ENCODE measurements at places on chromosomes 2 and 18.

GRCh38 chr2:18123211-18123570 lies 244.7 kb downstream of the KCNS3 start:
- DNase-seq, result no peak
- no peak overlapping the region for H3K27ac ChIP-seq
- H3K4me1 ChIP-seq, result no peaks in the 10 kb centered on the region

DNA sequence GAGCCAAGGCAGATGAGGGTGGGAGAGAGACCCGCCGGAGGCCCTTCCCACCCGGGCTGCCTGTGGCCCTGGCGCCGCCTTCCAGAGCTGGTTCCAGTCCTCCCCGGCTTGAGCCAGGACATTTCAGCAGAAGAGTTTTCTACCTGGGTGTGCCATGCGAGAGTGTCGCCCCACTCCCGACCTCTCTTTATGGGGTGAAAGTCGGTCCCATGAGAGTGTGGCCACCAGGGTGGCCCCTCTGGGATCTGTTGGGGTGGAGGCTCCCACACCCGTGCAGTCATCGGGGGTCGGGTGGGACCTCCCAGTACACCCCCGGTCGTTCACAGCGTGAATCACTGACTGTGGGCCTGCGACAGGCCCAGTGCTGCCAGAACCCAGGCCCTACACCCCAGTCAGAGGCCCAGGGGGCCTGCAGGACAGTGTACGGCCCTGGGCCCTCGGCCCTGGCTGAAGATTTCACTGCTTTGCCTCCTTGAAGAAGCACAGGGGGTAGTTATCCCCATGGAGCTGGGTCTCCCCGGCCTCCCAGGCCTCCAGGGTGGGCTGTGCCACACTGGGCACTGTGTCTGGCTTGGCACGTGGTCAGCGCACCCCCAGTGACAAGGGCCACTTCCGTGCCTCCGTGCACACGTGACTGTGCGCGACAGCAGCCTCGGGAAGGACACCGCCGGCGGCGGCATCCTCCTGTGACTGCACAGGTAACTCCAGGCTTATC lies 5.9 kb downstream of the NFATC1 start:
- H3K4me1 ChIP-seq, result peaks cover 66% of the 10 kb centered on the region
- no peaks in the 10 kb centered on the region for H3K27me3 ChIP-seq
- H3K36me3 ChIP-seq, result peaks cover 53% of the 10 kb centered on the region
- peak overlapping the region; percentile 94 for H3K27ac ChIP-seq
- H3K4me3 ChIP-seq, result peak overlapping the region; percentile 81

DNA sequence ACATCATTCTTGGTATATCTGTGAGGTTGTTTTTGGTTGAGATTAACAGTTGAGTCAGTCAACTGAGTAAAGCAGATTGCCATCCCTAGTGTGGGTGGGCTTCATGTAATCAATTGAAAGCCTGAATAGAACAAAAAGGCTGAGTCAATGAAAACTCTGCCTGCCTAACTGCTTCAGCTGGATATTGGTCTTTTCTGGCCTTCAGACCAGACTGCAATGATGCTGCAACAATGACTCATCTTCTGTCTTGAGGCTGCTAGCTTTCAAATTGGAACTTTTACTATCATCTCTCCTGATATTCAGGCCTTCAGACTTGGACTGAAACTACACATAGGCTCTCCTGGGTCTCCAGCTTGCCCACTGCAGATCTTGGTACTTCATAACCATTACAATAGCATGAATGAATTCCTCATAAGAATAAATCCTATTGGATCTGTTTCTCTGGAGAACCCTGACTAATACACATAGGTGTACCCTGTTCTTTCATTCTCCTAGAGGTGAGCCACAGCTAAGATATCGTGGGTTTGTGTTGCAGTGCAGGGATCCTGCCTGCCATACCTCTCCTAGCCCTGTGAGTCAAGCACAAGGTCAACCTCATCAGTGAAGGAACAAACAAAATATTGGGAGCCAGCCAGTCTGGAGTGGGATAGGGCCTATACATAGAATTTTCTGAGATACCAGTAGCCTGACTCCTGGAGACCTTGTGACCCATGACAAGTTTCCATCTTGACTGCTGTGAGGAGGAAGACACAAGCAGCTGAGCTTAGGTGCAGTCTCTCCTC lies 473.8 kb downstream of the DCC start:
- no peaks in the 10 kb centered on the region for H3K27me3 ChIP-seq
- H3K36me3 ChIP-seq, result no peaks in the 10 kb centered on the region
- no peaks in the 10 kb centered on the region for H3K4me1 ChIP-seq
- H3K27ac ChIP-seq, result no peak overlapping the region

GRCh38 chr2:230870544-230871360 lies 6.0 kb downstream of the ITM2C start:
- peaks cover 42% of the 10 kb centered on the region for H3K4me1 ChIP-seq
- H3K4me3 ChIP-seq, result no peak overlapping the region
- no peaks in the 10 kb centered on the region for H3K36me3 ChIP-seq
- no peak overlapping the region for H3K27ac ChIP-seq

DNA sequence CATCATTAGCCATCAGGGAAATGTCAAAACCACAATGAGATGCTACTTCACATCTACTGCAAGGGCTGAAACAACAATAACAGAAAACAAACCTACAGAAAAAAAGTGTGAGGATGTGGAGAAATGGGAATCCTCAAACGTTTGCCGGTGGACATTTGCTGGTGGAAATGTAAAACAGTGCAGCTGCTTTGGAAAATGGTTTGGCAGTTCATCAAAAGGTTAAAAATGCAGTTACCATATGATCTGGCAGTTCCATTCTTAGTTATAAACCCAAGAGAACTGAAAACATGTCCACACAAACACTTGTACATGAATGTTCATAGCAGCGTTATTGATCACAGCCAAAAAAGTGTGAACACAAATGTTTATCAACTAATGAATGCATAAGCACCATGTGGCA lies 44.2 kb downstream of the PROC start:
- peaks cover 8% of the 10 kb centered on the region for H3K36me3 ChIP-seq
- H3K4me3 ChIP-seq, result no peak overlapping the region
- no peaks in the 10 kb centered on the region for H3K27me3 ChIP-seq
- no peak for DNase-seq
- no peak overlapping the region for H3K27ac ChIP-seq

DNA sequence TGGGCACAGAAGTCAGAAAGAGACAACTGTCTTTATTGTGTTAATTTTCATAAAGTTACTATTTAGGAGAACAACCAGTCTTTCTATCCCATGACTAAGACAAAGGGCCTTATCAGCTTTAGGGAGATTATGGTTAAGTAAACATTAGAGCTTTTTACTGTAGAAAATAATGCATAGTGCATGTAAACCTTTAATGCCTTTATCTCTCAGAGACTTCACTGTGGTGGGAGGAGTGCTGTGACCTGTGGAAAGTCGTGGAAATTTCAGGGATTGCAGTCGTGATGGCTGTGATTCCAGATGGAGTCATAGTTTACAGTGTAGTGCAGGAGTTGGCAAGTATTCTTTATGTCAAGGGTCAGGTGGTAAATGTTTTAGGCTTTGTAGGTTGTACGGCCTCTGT lies 15.8 kb downstream of the ZNF236 start:
- no peaks in the 10 kb centered on the region for H3K27me3 ChIP-seq
- H3K4me3 ChIP-seq, result no peak overlapping the region
- no peak overlapping the region for H3K27ac ChIP-seq
- no peak for DNase-seq
- no peaks in the 10 kb centered on the region for H3K36me3 ChIP-seq
- peaks cover 33% of the 10 kb centered on the region for H3K4me1 ChIP-seq

- H3K4me1 ChIP-seq, result no peaks in the 10 kb centered on the region
- DNase-seq, result no peak
- peaks cover 2% of the 10 kb centered on the region for H3K27me3 ChIP-seq
- H3K4me3 ChIP-seq, result no peak overlapping the region
- H3K27ac ChIP-seq, result no peak overlapping the region
- no peaks in the 10 kb centered on the region for H3K36me3 ChIP-seq
Observed at GRCh38 chr2:198701481-198701880, 756.3 kb downstream of the SATB2 start.

DNA sequence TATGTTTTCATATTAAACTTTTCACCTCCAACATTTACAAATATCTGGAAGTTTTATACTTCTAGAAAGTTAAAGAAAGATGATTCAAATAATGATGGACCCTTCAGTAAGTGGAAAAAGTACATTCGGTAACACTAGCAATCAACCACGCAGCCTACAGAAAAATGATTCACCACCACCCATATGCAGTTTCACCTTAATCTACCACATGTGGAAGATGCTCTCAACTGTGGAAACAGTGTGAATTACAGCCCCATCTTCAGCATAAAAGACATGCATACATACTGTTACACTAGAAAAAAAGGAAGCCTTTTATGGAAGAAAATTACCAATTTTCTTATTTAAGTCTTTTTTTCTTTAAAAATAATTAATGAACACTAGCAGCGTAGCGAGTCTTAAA lies 1.1 kb downstream of the SLC38A11 start:
- H3K27ac ChIP-seq, result no peak overlapping the region
- H3K36me3 ChIP-seq, result no peaks in the 10 kb centered on the region
- DNase-seq, result no peak
- peaks cover 24% of the 10 kb centered on the region for H3K27me3 ChIP-seq
- no peaks in the 10 kb centered on the region for H3K4me1 ChIP-seq

- no peaks in the 10 kb centered on the region for H3K4me1 ChIP-seq
- DNase-seq, result no peak
- H3K27me3 ChIP-seq, result peaks cover 3% of the 10 kb centered on the region
- H3K36me3 ChIP-seq, result no peaks in the 10 kb centered on the region
- no peak overlapping the region for H3K4me3 ChIP-seq
Observed at GRCh38 chr2:88813612-88814011, 122.1 kb downstream of the RPIA start.

DNA sequence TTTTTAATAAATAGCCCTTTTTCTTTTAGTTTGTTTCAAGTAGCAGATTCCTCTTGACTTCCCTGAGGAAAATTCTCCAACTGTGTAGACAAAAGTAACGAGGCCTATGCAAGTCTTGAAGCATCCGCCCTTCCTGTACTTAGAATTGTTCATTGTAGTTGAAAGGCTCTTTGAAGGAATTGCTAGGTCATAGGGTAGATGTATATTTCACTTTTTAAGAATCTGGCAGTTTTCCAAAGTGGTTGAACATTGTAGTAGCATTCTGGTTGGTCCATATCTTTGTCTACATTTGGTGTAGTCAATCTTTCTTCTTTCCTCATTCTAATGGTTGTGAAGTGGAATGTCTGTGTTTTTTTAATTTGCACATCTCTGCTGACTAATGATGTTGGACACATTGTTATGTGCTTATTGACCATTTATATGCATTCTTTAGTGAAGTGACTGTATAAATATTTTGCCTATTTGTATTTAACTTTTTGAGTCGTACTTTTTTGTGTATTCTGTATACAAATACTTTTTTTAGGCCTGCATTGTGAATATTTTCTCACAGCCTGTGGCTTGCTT lies 5.6 kb upstream of the SERPINB11 start:
- no peaks in the 10 kb centered on the region for H3K36me3 ChIP-seq
- no peaks in the 10 kb centered on the region for H3K4me1 ChIP-seq
- no peak overlapping the region for H3K27ac ChIP-seq
- H3K27me3 ChIP-seq, result no peaks in the 10 kb centered on the region
- DNase-seq, result no peak
- H3K4me3 ChIP-seq, result no peak overlapping the region

GRCh38 chr2:101644842-101645383 lies 52.6 kb upstream of the MAP4K4 start:
- H3K36me3 ChIP-seq, result no peaks in the 10 kb centered on the region
- H3K27ac ChIP-seq, result no peak overlapping the region
- no peak overlapping the region for H3K4me3 ChIP-seq
- no peaks in the 10 kb centered on the region for H3K27me3 ChIP-seq

- H3K27ac ChIP-seq, result no peak overlapping the region
- H3K36me3 ChIP-seq, result no peaks in the 10 kb centered on the region
- H3K27me3 ChIP-seq, result no peaks in the 10 kb centered on the region
Observed at GRCh38 chr2:216351172-216351925, 20.9 kb downstream of the MARCHF4 start.

GRCh38 chr18:420661-421246 lies 79.7 kb downstream of the COLEC12 start:
- no peaks in the 10 kb centered on the region for H3K36me3 ChIP-seq
- DNase-seq, result no peak
- H3K4me3 ChIP-seq, result no peak overlapping the region

- no peak overlapping the region for H3K4me3 ChIP-seq
- H3K36me3 ChIP-seq, result peaks cover 3% of the 10 kb centered on the region
- no peak for DNase-seq
- H3K27me3 ChIP-seq, result no peaks in the 10 kb centered on the region
- no peak overlapping the region for H3K27ac ChIP-seq
Observed at GRCh38 chr18:44258086-44258485, 422.6 kb upstream of the SETBP1 start.

- DNase-seq, result no peak
- H3K4me1 ChIP-seq, result no peaks in the 10 kb centered on the region
- no peaks in the 10 kb centered on the region for H3K27me3 ChIP-seq
Observed at GRCh38 chr18:6595666-6596065, 133.8 kb upstream of the ARHGAP28 start.

- no peaks in the 10 kb centered on the region for H3K4me1 ChIP-seq
- no peak overlapping the region for H3K4me3 ChIP-seq
- no peaks in the 10 kb centered on the region for H3K27me3 ChIP-seq
- DNase-seq, result no peak
- no peak overlapping the region for H3K27ac ChIP-seq
Observed at GRCh38 chr2:185700883-185701282, 37.7 kb upstream of the FSIP2 start.

DNA sequence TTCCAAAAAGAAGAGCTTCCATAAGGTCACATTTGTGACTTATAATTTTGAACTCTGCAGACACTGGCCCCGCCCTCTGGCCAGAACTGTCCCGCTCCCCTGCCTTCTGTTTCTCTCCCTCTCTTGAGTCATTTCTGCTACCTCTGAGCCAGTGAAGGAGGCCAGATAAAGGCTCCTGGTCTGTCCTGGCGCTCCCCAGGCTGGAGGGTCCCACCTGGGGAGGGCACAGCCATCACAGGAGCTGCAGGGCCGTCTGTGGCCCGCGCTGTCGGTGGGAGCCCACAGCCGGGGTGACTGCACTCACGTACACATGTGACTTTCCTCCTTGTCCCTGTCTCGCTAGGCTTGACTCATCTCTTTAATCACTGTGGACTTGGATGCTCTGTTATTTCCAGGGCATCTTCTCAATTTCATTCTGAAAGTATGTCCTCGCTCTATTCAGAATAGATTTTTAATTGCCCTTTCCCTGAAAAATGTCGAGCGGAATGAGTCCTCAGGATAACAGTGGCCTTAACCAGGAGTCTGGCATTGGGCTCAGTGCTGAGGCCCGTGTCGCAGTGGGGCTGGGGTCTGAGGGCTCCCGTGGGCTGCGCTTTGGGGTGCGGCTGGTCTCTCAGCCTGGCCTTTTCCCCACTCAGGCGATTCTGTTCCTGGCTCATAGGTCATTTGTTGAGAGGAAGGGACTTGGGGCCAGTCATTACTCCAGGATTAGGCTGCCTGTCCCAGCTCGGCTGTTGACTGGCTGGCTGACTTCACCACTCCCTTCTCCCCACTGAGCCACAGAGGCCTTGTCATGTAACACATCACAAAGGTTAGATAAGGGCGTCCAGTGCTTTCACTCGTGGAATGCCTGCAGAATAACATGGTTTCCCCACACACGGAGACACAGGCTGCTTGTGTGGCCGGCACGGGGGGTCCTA lies 34.5 kb downstream of the KLHL29 start:
- DNase-seq, result no peak
- peaks cover 2% of the 10 kb centered on the region for H3K4me1 ChIP-seq
- H3K27me3 ChIP-seq, result no peaks in the 10 kb centered on the region
- H3K36me3 ChIP-seq, result no peaks in the 10 kb centered on the region
- no peak overlapping the region for H3K27ac ChIP-seq
- no peak overlapping the region for H3K4me3 ChIP-seq

Measured in activated naive CD4-positive, alpha-beta T cell treated with anti-CD3 and anti-CD28 coated beads for 36 hours (primary cell).